ENCODE measurements at places on chromosomes 4 and X.

DNA sequence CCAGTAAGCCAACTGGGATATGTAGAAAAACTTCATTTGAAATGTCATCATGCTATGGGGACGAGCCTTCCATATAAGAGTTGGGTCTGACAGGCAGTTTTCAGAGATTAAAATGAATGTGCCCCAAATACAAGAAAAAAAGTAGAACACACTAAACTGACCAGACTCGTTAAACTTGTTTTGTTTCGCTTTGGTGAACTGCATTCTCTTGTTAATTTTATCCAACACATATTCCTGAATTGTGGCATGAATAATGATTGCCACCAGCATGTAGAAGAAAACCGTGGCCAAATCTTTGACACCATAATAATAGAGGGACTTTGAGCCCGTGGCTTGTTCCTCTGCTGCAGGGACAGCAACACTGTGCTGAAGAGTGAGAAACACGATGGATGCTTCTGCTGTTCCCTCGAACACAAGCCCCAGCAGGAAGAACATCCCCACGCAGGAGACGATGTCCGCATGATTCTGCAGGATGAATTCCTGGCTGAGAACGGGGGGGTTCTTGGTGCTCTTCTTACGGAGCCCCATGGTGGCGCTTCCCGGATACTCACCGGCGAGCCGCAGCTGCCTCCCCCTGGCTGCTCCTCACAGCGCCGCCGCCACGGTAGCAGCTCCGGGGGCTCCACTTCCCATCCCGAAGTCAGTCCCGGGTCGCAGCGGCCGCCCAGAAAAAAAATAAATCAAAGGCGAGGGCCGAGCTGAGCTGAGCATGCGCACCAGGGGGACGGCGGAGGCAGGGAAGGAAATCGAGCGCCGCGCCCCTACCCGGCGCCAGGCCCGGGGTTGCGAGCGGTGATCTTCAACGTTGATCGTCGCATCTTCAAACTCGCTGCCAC, at the start of gene TRAM1L1:
Gene TRAM1L1 (minus strand): TSS at position 711 of the 836 bp plus-strand sequence. CDS start 183 bp downstream, at position 528.
- DNase-seq, result no peak

DNA sequence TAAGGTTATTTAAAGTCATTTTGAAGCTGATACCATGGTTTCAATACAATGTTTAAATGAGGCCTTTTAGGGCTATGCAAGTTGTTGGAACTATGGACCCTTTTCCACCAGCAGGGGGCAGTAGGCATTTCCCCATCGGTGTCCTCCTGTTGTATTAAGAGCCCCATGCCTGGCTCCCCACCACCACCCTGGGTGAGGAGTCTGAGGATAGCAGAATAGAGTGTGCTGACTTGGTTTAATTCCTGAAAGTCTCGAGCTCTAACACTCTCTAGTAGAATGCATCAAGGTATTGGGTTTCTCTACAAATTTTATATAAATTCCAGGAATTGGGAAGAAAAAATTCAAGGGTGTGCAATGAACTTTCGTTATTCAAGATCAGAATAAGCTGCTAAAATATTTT, 234.8 kb upstream of the JADE1 start:
- peak; percentile 52 for DNase-seq

DNA sequence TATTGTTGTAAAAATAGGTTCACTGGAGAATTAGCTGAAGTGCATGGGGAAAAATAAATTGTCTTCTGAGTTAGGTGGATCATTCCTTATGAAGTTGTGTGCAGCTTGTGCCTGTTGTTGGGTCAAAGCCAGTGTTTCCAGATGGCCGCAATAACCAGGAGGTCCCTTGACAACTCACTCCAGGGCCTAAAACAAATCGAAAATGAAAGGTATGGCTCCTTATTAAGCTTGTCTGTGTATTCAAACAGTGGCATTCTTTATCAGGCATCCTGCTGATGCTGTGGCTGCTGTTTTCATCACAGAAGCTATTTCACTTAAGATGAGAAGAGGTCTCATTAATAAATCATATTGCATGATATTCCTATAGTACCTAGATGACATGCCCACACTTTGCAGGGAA, 80.2 kb downstream of the GRIA2 start:
- no peak for DNase-seq

DNA sequence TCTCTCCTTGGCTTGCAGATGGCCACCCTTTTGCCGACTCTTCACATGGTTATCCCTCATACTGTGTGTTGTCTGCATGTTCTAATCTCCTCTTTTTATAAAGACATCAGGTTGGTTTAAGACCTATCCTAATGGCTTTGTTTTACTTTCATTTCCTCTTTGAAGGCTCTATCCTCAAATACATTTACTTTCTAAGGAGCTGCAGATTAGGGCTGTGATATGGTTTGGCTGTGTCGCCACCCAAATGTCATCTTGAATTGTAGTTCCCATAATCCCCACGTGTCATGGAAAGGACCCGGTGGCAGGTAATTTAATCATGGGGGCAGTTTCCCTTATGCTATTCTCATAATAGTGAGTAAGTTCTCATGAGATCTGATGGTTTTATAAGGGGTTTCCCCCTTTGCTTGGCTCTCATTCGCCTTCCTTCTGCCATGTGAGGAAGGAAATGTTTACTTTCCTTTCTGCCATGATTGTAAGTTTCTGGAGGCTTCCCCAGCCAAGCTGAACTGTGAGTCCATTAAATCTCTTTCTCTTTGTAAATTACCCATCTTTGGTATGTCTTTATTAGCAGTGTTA, 204.5 kb downstream of the RELL1 start:
- no peak for DNase-seq

DNA sequence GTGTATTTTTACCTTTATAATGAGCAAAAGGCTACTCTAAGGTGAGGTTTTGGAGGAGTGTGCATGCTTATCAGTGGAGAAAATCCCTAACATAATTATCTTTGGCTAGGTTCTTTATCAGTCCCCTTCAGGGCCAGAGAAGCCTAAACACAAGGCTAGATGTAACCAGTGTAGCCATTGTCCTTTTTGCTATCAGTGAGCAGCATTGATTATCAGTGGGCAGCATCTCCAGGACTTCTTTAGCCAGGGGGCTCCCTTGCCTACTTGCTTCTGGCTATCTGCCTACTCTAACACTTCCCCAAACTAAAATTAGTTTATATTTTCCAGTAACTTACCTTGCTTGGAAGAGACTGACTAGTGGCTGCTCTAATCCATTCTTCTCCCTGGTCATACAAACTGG, 595.6 kb downstream of the TRAM1L1 start:
- DNase-seq, result no peak
